Neural progenitor cell (in vitro differentiated cells): ENCODE measurements at places on chromosomes 2 and 18. TPM values are rescaled to one million over a fixed set of nuclear protein-coding genes. Genes with fewer than 3 reads are reported as not detected.
A peak's percentile ranks its signal among the peaks of the same experiment; 100 is the strongest.

FBXO48 gene
- total RNA-seq = 2.7 and 2.9 TPM in 2 replicates

ANTXR1 gene
- 6.5 and 6.7 TPM in 2 replicates for total RNA-seq

LBX2 gene
- total RNA-seq = 0.12 TPM in 1 of 2 replicates, not detected in the other

PROKR1 gene
- total RNA-seq = 1.8 and 2.1 TPM in 2 replicates

- peaks cover 12% of the 10 kb centered on the region for H3K4me1 ChIP-seq
- no peaks in the 10 kb centered on the region for H3K27me3 ChIP-seq
- DNase-seq = no peak
- peaks cover 54% of the 10 kb centered on the region for H3K36me3 ChIP-seq
Measured at GRCh38 chr2:221423210-221423804, 148.8 kb downstream of the EPHA4 start.

GRCh38 chr2:117436697-117437096 is 377.8 kb upstream of the DDX18 start:
- DNase-seq = no peak
- H3K36me3 ChIP-seq = no peaks in the 10 kb centered on the region
- H3K4me3 ChIP-seq = no peak overlapping the region
- H3K27ac ChIP-seq = no peak overlapping the region
- H3K27me3 ChIP-seq = no peaks in the 10 kb centered on the region
- H3K4me1 ChIP-seq = no peaks in the 10 kb centered on the region

- H3K27me3 ChIP-seq = no peaks in the 10 kb centered on the region
- H3K36me3 ChIP-seq = no peaks in the 10 kb centered on the region
- no peak for DNase-seq
- no peak overlapping the region for H3K27ac ChIP-seq
Measured at GRCh38 chr2:64905338-64906024, 83.7 kb upstream of the SLC1A4 start.

- no peak for DNase-seq
- no peak within 1 kb of the TSS for H3K4me3 ChIP-seq
- H3K27ac ChIP-seq = no peak within 1 kb of the TSS
- no peaks in the 10 kb centered on the region for H3K4me1 ChIP-seq
Measured at GRCh38 chr2:224401641-224402342, at the start of gene FAM124B. TSS of gene FAM124B (minus strand) at chr2:224402107. CDS start at chr2:224401768, 339 bp downstream.

DNA sequence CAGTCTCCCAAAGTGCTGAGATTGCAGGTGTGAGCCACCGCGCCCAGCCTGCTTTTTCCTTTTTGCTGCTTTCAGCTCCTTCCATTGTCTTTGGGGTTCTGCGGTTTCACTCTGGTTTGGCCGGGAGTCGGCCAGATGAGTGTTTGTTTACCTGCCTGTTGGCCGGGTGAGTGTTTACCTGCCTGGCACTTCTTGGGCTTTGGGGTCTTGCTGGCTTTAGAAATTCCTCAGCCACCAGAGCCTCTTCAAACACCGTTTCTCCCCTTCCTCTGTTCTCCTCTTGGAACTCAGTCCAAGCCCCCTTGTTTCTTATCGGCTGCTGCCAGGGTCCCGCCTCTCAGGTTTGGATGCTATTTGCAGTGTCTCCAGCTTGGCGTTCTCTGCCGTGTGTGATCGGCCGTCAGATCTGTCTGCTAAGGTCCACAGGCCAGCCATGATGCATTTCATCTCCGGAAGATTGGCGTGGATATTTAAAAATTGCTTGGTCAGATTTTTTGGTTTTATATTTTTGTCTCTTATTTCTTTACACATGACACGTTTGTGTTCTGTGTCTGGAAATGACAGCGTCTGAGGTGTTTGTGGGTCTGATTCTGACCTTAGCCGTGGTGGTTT is 14.2 kb upstream of the GAL3ST2 start:
- H3K4me1 ChIP-seq = peaks cover 8% of the 10 kb centered on the region
- H3K36me3 ChIP-seq = peaks cover 3% of the 10 kb centered on the region
- no peak overlapping the region for H3K27ac ChIP-seq
- peak; percentile 38 for DNase-seq

DNA sequence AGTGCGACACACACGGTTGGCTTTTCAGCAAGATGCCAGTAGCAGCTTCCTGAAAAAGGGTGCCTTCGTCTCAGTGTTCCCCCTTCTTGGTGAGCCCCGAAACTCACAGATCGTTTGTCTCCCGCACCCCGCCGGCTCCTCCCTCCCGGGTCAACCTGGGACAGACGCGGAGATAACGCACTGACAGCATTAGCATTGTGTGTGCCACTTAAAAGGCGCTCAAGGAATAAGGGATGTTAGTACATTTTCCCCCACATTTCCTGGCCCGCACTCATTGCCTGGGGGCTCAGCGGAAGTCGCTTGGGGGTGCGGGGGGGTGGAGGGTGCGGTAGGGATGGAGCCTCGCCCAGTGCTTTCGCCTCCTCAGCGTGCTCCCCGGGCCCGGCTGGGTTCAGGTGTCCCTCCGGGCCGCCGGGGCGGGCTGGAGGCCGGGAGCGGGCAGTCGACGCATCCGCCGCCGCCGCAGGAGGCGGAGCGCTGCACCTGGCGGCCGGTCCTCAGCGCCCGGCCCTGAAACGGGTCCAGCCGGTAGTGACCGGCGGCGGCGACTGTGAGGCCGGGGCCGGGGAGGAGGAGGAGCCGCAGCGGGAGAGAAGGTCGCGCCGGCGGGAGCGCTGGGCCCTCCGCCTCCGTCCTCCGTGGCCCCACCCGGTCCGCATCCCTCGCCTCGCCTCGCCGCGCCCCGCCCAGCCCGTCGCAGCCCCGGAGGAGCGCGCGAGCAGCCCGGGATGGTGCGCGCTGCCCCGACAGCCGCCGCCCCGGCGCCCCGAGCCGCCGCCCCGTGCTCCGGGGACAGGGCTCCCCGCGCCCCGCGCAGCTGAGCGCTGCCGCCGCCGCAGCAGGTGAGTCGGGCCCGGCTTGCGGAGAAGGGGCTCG is at the start of gene MFSD6:
Gene MFSD6 (plus strand): TSS at position 694 of the 876 bp plus-strand sequence. CDS start 27,675 bp downstream, outside the sequence.
- H3K27me3 ChIP-seq = peaks cover 55% of the 10 kb centered on the region
- peak within 1 kb of the TSS; percentile 77 for H3K4me3 ChIP-seq
- peaks cover 4% of the 10 kb centered on the region for H3K4me1 ChIP-seq
- peak; percentile 85 for DNase-seq
- no peaks in the 10 kb centered on the region for H3K36me3 ChIP-seq

- H3K4me1 ChIP-seq = peaks cover 8% of the 10 kb centered on the region
- peak; percentile 88 for DNase-seq
- H3K27me3 ChIP-seq = no peaks in the 10 kb centered on the region
- H3K27ac ChIP-seq = peak within 1 kb of the TSS; percentile 89
- H3K36me3 ChIP-seq = peaks cover 6% of the 10 kb centered on the region
Measured at GRCh38 chr2:135052042-135052876, at the start of gene RAB3GAP1. TSS of gene RAB3GAP1 (plus strand) at chr2:135052292. CDS start at chr2:135052308, 16 bp downstream.

DNA sequence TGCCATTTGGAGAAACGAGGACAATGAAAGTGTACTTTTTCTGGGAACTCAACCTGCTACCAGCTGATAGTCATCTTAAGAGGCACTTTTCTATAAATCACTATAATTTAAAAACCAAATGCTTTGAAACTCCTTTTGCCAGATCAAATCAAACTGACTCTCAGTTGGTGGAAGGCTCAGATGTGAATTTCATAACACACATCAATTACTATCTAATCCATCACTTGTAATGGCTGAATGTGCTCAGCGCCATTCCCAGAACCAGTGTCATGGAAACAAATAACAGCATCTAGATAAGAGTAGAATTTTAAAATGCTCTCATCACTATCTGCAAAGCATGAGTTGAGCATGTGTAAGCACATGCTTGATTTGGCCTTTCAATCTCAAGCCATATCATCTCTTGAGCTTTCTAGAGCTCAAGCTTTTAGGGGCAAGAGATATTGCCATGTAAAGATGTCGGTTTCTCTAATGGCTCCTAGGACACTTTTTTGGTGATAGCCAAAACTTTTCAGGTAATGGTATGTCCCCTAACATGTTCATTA is 223.1 kb upstream of the ACVR2A start:
- no peak overlapping the region for H3K27ac ChIP-seq
- DNase-seq = no peak
- H3K27me3 ChIP-seq = no peaks in the 10 kb centered on the region
- H3K4me1 ChIP-seq = no peaks in the 10 kb centered on the region
- H3K4me3 ChIP-seq = no peak overlapping the region

- no peaks in the 10 kb centered on the region for H3K27me3 ChIP-seq
- peaks cover 46% of the 10 kb centered on the region for H3K4me1 ChIP-seq
- peaks cover 4% of the 10 kb centered on the region for H3K36me3 ChIP-seq
- H3K4me3 ChIP-seq = peak overlapping the region; percentile 88
Measured at GRCh38 chr2:216084547-216084946, 2.8 kb downstream of the TMEM169 start.

- no peak overlapping the region for H3K4me3 ChIP-seq
- no peak overlapping the region for H3K27ac ChIP-seq
- DNase-seq = no peak
- no peaks in the 10 kb centered on the region for H3K36me3 ChIP-seq
- no peaks in the 10 kb centered on the region for H3K27me3 ChIP-seq
Measured at GRCh38 chr2:23690421-23691105, 236.4 kb downstream of the ATAD2B start.

GRCh38 chr2:232781765-232782164 is 5.4 kb upstream of the KCNJ13 start:
- H3K36me3 ChIP-seq = no peaks in the 10 kb centered on the region
- no peak overlapping the region for H3K27ac ChIP-seq

DNA sequence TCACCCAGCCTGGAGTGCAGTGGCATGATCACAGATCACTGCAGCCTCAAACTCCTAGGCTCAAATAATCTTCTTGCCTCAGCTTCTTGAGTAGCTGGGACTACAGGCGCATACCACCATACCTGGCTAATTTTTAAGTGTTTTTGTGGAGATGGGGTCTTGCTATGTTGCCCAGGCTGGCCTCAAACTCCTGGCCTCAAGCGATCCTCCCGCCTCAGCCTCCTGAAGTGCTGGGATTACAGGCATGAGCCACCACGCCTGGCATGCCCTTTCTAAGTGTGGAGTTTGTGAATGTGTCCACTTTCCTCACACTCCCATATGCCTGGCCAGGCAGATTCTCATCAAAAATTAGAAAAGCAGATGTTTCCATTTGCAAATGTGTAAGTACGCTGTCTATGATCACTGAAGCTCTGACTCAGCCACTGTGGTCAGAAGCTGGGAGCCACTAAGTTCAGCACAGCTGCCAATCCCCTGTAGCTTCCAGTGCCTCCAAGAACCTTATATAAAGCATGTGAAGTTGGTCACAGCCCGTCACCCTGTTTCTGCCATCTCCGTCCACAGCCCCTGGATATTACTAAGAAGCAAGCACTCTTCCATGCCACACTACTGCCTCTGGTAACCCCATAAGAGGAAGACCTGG is 155.4 kb downstream of the FAM210A start:
- H3K4me1 ChIP-seq = no peaks in the 10 kb centered on the region
- H3K27me3 ChIP-seq = no peaks in the 10 kb centered on the region
- no peak for DNase-seq
- no peak overlapping the region for H3K27ac ChIP-seq
- no peak overlapping the region for H3K4me3 ChIP-seq
- H3K36me3 ChIP-seq = no peaks in the 10 kb centered on the region

DNA sequence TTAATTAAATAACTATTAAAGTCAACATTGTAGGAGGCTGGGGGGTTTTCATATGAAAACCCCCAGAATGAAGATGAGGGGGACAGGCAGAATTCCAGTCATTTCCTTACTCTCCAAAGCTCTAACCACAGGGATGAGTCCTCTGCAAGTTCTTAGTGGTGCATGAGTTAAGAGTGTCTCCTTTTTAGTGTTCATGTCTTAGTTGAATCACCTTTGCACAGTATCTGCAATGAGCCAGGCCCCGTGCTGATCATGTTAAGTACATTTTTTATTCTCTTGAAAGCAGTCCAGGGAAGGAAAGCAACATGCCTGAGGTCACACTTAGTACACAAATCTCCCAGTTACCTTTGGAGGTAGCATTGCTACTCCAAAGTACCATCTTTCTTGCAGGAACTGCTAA is 25.7 kb upstream of the MSGN1 start:
- H3K27me3 ChIP-seq = no peaks in the 10 kb centered on the region
- no peaks in the 10 kb centered on the region for H3K36me3 ChIP-seq
- no peaks in the 10 kb centered on the region for H3K4me1 ChIP-seq
- DNase-seq = no peak
- H3K4me3 ChIP-seq = no peak overlapping the region
